Renal pelvis (tissue), 12 donors: ENCODE measurements at places on chromosomes 11 and 22. TPM values are rescaled to one million over a fixed set of nuclear protein-coding genes. Genes with fewer than 3 reads are reported as not detected.

OSBP2 gene
- polyA plus RNA-seq, result 5.9 TPM

PATE4 gene
- 0.31 TPM for polyA plus RNA-seq

SOX10 gene
- 2.3 TPM for polyA plus RNA-seq

PPP2R1B gene
- 18.0 TPM for polyA plus RNA-seq

MRGPRE gene
- polyA plus RNA-seq, result not detected

OR4C6 gene
- not detected for polyA plus RNA-seq

GAL3ST1 gene
- polyA plus RNA-seq, result 36.9 TPM

PATE2 gene
- not detected for polyA plus RNA-seq

ARHGAP20 gene
- polyA plus RNA-seq, result 4.3 TPM

IGF2 gene
- polyA plus RNA-seq, result 954 TPM

- no peak for DNase-seq
Measured at GRCh38 chr22:45444168-45444567, 30.7 kb downstream of the RIBC2 start.

- DNase-seq, result no peak
Measured at GRCh38 chr11:18492888-18493287, 33.9 kb downstream of the TSG101 start.

DNA sequence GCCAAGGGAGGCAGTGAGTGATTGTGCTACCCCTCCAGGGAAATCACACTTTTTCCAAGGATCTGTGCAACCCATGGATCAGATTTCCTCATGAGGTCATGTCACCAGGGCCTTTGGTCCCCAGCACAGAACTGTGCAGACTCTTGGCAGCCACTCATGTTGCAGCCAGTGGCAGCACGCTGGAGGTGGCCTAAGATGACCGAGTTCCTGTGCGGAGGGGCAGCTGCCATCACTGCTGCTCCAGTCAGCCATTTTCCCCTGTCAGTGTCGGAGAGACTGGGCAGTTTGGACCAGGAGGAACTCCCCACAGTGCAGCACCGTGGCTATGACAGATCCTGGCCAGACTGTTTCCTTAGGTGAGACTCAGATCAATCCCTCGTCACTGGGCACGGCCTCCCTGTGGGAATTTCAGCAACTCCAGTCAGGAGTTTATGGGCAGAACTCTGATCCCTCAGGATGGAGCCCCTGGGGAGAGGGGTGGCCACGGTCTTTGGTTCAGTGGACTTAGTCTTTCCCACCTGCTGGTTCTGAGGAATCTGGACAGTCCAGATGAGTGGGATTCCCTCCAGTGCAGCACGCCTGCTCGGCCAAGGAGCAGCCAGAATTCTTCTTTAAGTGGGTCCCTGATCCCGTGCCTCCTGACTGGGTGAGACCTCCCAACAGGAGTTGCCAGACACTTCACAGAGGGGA lies 194.6 kb upstream of the CARD18 start:
- no peak for DNase-seq

DNA sequence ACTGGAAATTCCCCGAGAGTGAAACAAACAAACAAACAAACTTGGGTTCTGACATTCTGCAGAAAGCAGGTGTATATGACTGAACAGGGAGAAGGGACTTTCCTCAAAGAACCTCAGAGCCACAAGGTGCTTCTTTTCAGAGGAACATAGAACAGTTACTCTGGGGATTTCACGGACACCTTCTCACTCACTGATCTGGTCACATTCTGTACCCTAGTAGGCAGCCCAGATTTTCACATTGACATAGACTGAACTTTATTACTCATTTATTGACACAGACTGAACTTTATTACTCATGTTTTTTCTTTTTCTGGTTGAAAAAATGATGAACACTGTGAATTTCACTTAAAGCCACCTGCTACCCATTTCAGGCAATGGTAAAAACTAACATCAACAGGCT lies 263.0 kb downstream of the OPCML start:
- DNase-seq, result no peak

GRCh38 chr22:20182365-20182764 lies 31.5 kb upstream of the CCDC188 start:
- no peak for DNase-seq

- DNase-seq, result no peak
Measured at GRCh38 chr11:107457205-107457557, 444 bp downstream of the CWF19L2 start.

GRCh38 chr11:93736129-93736528 lies 5.2 kb downstream of the TAF1D start:
- no peak for DNase-seq

DNA sequence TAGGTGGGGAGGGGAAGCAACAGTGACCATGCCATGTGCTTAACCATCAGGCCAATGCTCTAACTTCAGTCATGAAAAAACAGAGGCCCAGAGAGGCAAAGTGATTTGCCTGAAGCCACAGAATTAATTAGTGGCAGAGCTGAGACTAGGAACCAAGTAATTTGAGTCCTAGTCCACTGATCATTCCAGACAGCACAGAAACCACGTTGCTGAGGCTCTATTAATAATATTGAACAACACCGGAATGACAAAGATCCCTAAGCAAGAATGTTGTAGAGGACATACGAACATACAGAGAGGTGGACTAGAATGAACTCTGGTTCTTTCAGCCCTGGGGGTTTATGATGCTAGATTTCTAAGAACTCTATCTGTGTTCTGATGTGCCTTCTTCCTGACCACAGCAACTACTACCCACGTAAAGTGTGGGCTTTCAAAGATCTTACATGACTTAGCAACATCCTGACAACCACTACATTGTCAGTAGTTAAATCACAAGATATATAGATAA lies 92.3 kb downstream of the GAB2 start:
- no peak for DNase-seq

DNA sequence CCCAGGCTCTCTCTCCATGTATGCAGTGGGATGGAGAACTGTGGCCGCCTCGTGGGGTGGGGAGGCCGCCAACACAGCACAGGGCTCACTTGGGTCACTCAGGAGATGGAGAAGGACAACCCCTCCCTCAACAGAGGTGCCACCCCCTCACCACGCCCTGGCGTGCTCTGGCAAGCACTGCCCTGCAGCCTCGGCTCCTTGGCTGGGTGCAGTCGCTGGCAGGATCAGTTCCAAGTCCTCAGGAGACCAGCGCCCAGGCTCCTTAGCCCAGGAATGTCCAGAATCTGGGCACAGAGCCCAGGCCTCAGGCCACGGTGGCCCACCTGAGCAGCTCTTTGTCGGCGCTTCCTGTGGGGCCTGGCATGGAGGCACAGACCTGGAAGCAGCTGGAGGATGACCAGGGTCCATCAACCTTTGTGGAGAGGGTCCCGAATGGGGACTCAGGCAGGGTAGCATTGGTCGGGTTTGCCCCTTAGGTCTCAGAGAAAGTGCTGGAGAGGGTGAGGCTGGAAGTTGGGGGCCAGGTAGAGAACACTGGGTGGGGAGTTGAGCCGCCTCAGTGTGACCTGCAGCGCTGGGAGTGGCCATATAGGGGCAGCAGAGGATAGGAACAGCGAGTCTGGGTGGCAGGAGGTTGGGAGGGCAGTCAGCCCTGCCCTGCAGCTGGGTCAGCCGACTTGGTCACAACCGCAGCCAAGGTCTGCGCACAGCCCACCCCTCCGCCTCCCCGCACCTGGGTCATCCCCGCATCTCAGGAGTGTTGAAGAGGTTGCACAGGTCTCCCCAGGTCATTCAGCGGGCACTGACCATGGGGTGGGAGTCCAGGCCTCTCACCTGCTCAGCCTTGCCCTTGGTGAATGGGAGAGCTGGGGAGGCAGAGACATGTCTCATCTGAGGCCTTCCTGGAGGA lies 8.2 kb downstream of the SUSD2 start:
- peak; percentile 42 for DNase-seq

DNA sequence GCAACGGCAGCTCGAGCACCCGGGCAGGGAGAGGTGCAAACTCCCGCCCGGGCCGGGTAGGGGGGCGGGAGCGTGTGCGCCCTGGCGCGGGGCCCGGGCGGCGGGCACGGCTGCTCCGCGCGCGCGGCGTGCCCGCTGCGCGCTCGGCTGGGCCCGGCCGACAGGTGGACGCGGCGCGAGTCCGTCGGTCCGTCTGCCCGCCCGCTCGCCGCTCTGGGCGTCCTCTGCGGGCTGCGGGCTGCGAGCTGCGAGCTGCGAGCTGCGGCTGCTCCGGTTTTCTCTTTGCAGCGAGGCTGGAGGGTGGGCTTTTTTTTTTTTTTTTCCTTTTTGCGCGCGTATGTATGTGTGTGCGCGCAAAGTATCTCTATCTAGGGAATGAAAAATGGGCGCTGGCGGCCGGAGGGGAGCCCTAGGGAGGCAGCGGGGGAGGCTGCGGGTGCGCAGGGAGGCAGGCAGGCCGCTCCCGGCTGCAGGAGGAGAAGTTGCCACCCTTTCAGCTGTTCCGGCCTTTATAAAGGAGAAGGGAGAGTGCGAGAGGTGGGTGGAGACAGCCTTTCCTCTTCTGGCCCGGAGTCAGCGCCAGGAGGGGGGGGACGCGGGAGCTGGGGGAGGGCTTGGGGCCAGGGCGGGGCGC lies at the start of gene PDGFB:
PDGFB (minus strand) TSS at position 487 of the 634 bp plus-strand sequence. CDS start 1,019 bp downstream, outside the sequence.
- no peak for DNase-seq

DNA sequence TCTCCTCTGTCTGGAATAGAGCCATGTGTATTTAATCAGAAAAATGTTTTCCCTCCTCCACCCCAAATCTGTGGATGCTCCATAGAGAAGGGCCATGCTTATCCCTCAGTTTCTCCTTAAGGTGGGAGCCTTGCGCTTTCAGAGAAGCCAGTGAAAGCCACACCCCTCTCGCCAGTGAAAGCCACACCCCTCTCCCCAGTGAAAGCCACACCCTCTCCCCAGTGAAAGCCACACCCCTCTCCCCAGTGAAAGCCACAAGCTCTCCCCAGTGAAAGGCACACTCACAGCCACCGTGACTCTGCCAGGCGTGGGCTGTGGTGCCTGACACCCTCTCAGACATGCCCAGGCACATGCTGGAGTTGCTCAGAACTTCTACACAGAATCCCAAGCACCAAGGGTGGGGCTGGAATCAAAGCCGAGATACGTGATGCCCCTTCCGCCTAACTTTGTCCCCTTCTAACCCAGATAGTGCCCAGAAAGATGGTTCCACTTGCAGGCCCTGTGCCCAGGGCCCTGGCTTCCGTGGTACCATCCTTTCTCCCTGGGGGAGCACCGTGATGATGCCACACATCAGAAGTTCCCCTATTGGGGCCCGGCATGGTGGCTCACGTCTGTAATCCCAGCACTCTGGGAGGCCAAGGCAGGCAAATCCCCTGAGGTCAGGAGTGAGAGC lies 16.5 kb upstream of the PRR5 start:
- no peak for DNase-seq

DNA sequence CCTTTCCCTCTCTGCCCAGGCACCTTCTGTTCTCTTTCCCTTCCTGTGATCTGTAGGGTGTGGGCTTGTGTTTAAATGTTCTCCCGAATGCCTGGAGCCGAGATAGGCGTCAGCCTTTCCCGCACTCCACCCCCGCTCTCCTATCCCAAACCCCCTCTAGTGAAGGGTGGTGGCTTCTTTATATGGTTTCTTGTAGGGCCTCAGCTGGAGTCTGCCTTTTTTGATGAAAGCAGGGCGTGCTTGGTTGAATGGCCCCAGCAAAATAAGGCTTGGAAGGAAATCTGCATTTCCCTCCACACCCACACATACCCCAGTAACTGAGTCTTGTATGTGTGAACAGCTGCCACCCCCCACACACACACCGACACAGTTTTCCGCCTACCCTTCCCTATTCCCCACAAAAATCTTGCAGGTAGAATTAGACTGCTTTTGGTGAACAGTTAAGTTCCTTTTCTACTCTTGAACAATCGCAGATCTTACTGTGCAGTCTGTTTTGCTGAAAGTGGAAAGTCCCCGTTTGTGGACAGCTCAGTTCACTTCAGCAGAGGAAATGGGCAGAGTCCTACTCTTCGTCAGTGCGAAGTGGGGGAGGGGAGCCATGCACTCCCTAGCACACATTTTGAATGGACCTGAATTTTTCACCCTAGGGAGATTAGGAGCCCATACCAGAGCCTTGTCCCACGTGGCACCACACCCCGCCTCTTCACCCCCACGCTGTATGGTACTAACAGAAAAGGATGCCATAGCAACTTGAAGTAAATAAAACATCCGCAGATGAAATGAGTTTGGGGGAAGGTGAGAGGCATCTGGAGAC lies 25.5 kb upstream of the GRK2 start:
- DNase-seq, result peak; percentile 73

DNA sequence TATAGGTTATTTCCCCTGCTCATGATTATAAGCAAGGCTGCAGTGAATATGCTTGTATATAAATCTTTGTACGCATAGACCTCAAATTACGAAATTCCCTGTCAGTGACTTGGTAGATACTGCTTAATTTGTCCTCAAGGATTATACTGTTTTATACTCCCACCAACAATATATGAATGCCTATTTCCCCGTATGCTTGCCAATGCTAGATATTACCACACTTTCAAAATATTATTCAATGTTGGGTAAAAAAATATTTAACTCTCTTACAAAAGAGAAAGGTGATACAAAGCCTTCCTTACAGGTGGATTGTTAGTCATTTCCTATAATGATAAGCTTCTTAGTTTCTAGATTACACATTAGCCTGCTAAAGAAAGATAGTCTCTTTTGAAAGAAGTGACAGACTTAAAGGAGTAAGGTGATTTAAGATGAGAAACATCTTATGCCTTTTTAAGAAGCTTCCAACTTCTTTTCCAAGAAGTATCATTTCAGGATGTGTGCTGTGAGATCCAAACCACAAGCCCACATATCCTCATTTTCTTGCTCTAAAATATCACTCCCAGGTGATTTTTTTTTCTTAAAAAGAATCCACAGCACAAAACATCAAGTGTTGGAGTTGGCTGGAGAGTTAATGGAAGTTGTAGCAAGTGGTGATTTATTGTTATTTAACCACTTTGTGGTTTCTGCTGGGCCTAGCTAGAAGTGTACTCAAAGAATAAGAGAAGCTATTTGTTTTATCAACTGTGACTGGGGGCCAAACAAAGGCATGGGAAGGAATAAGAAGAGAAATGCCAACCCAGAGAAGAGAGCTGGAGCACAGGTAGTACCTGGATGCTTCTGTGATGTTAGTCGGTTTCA lies 59.2 kb downstream of the BARX2 start:
- peak; percentile 34 for DNase-seq

DNA sequence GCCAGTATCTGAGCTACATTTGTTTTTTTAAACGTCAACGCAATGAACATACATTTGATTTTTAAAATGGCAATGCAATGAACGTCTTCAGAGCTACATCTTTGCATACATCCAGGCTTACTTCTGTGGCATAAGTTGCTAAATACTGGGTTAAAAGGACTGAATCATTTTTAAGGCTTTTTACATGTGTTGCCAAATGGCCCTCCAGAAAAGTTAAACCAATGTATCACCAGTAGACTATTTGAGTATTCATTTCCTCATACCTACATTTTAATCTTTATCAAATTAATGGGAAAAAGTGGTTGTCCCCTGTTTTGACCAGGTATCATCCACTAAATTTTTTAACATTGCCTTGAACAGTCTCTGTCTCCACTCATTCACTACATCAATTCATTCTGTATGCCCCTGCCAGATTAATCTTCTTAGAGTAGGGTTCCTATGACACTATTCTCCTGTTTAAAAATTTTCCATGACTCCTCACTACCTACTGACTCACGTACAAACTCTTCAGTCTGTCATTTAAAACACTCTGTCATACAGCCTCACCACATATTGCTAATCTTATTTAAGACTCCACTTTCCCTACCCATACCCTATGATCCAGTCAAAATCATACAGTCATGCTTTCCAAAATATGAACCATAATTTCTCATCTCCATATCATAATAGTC lies 12.4 kb upstream of the PRRG4 start:
- DNase-seq, result no peak

- DNase-seq, result no peak
Measured at GRCh38 chr11:46554213-46555147, 39.3 kb downstream of the AMBRA1 start.

GRCh38 chr11:6498121-6498520 lies 1.0 kb downstream of the DNHD1 start:
- DNase-seq, result no peak

GRCh38 chr11:35114906-35115687 lies 23.9 kb upstream of the CD44 start:
- no peak for DNase-seq

GRCh38 chr11:125980436-125980835 lies 34.6 kb downstream of the VSIG10L2 start:
- no peak for DNase-seq
